ENCODE measurements at places on chromosomes 7 and 10.
A peak's percentile ranks its signal among the peaks of the same experiment; 100 is the strongest.

- DNase-seq = no peak
These were observed 28.6 kb downstream of the LSMEM1 start for GRCh38 chr7:112509402-112509801.

DNA sequence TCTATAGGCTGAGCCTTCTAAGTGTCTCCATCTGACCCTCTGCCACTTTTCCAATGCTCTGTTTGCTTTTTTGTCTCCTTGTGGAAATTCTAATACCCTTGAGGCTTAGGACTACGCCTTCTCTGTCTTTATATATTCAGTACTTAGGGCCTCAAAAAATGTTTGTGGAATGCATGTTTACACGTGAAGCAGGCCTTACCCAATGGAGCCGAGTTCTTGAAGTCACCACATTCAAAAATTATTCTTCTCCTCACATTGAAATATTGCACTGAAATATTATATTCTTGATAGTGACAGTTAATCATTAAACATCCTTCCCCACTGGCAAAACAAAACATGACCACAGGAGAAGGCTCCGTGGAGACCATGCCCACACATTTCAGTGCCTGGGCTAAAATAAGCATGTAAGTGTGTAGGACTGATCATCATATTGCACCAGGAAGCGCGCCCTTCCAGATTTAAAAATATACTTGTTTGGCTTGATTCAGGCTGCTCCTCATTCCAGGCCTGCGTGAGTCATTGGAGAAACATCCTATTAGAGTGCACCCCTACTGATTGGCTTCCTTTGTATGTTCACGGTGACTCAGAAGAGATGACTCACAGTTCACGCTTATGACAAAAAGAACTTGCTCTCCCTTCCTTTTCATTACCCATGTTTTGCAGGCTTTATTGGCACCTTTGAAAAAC is 307.4 kb upstream of the AOAH start:
- DNase-seq = peak; percentile 80

GRCh38 chr7:143259765-143260164 is 3.5 kb upstream of the GSTK1 start:
- DNase-seq = no peak

DNA sequence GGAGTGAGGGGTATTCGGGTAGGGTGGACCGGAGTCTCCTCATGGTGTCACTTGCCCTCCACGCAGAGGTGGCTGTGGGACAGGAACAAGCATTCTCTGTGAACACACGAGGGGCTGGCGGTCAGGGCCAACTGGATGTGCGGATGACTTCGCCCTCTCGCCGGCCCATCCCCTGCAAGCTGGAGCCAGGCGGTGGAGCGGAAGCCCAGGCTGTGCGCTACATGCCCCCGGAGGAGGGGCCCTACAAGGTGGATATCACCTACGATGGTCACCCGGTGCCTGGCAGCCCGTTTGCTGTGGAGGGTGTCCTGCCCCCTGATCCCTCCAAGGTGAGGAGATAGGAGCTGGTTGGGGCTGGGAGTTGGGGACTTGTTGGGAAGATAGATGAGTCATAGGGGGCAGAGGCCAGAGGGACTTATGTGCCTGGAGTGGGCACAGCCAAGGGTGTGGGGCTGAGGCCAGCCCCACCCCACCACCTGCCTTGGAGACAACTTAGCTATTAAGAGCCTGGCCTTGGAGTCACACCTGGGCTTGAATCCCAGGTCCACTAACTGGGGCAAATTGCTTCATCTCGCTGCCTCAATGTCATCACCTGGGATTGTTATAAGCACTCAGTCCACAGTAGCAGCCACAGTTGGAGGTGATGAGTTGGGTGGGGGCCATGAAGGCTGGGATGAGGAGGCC is 13.9 kb downstream of the FLNC start:
- no peak for DNase-seq

- DNase-seq = no peak
These were observed 108.3 kb downstream of the CYP26A1 start for GRCh38 chr10:93182049-93182327.

DNA sequence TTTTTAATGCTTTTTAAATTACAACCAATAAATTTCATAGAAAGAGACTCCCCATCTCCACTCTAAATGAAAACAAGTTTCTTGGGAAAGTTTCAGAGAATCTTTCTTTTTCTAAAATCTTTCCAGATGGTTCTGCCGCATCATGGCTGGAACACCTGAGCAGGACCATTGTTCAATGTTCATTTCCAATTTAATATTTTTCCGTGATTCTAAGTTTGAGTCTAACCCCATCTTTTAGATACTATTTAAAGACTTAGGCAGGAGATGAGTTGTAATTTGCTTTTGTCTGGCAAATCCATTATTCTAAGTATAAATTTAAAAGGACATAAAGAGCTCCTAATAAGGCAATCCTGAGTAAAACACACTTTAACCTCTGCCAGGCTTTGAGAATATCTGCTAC is 325.2 kb downstream of the BICC1 start:
- no peak for DNase-seq

- DNase-seq = no peak
These were observed 1.9 kb upstream of the CEP55 start for GRCh38 chr10:93494494-93494893.

- DNase-seq = no peak
These were observed 256.0 kb upstream of the ZMIZ1 start for GRCh38 chr10:78812571-78813318.

DNA sequence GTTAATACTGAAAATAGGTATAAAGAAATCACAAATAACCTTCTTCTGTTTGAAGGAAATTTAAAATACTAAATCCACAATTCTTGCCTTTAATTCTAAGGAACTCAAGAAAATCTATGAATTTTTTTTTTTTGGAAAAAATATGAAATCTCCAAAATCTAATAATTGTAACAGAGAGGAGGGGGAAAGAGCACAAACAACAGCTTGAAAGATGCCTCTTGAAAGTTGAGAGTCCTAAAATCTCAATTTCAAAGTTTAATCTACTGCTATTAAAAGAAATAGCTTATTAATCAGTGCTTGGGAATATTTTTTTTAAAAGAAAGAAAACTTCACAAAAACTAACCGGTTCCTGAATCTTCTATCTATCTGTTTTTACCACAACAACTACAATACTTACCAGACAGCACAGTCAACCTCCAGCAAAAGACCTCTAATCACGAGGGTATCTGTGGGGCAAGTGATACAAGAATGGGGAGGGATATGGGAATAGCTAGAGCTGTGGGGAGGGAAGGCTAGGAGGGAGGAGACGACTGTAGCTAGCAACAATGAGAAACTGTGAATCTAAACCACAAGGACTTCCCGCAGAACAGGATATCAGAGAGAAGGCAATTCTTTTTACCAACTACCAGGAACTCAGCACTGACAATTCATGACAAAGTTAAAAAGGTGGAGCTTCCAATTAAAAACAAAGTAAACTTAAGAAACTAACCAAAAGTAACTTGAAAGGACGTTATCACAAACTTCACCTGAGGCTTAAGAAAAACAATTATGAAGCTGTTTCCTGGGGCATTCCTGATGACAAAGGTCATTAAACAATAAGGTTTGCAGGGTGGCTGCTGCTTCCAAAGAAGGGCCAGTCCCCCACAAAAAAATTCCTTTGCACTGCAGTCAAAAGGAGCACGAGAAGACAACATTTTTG is at the start of gene USP54:
TSS of gene USP54 (minus strand) at position 462 of the 919 bp plus-strand sequence. CDS start 15,684 bp downstream, outside the sequence.
- no peak for DNase-seq

DNA sequence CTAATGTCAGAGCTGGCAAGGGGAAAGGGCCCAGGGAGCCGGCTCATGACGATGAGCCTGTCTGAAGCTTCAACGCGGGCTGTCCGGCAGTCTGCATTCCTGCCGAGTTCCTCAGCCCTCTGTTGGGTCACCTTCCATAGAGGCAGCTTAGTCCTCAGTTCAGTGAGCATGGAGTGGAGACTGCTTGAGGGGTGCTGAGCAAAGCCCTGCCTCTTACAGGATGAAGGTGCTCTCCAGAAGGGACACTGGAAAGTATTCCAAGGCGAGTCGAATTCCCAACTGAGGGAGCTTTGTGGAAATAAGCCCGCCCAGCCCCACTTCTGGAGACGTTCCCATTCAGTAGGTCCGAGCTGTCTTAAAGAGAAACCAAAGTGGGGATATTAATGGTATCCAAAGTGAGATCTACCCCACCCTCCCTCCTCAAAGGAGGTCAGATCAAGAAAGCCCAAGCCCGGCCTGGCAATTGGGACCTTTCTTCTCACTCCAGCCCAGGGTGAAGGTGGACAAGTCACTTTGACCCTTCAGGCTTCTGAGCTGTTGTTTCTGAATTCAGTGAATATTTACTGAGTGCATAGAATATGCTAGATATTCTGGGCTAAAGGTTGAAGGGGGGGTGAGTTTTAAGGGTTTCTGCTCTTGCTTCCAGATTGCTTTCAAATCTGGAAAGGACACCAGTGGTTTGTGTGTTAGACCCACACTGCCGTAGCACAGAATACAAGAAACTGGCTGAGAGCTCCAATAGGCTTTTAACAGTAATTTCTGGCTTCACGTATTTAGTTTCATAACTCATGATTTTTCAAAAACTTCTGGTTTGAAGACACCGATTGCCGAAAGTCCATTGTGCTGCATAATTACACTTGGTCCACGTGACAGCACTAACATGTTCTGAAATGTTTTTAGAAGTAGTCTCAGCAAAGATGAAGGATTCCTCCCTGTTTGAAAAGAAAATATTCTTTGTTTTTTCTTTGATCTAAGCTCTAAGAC is 3.5 kb downstream of the EGFR start:
- no peak for DNase-seq

DNA sequence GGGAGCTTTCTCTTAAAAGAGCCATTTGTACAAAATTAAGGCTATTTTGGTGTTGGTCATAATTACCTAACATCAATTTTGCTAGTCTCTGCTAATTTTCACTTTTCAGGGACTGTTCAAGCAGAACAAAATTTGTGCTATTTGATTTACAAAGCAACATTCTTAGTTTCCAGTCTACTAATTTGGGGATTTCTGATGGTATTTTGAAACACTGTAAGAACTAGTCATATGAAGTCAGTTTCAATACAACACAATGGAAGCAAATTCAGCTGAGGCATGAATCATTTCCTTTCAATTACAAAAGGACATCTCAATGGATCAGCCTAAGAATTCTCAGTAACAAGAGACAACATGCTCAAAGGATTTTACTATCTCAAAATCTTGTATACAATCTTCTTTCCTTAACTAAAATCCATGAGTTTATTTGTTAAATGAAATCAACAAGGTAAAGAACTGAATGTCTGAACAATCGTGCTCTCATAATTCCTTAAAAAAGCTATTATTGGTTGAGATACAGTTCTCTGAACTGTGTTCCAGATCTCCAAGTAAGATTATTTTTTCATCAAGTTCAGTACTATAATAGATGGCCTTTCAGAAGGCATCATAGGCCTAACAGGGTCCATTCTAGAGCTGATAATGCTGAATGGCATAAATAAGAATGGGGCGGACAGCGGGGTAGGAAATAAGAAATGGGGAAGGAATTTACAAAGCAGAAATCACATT is 144.6 kb downstream of the NRCAM start:
- no peak for DNase-seq

- no peak for DNase-seq
These were observed 1.3 kb downstream of the COL1A2 start for GRCh38 chr7:94396037-94396431.

- DNase-seq = no peak
These were observed 331.3 kb downstream of the PLXNA4 start for GRCh38 chr7:132244903-132245480.

- no peak for DNase-seq
These were observed 28.6 kb downstream of the RABGEF1 start for GRCh38 chr7:66768865-66769832.

- no peak for DNase-seq
These were observed 200.3 kb downstream of the PRPF18 start for GRCh38 chr10:13787015-13787421.

- no peak for DNase-seq
These were observed 1.4 kb upstream of the SH3PXD2A start for GRCh38 chr10:103856797-103857170.

GRCh38 chr7:34073676-34074075 is 168.3 kb downstream of the BMPER start:
- DNase-seq = peak; percentile 44

- DNase-seq = no peak
These were observed 181.6 kb upstream of the HDAC9 start for GRCh38 chr7:18313965-18314364.

DNA sequence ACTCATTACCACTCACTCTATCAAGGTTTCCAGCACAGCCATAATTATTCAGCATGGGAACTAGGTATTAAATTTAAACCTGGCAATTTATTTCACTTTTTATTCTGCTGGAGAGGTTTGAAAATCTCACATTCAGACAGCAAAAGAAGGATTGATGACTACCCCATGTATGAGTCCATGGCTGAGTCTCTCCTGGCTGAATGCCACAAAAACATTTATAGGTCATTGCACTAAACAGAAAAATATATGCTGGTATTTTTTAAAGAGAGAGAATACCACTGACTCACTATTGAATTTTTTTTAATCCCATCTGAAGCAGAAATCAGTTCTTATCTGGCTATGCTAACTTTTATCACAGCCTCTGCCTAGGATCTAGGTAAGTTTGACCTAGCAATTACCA is 336.3 kb downstream of the PPP1R3A start:
- DNase-seq = no peak

DNA sequence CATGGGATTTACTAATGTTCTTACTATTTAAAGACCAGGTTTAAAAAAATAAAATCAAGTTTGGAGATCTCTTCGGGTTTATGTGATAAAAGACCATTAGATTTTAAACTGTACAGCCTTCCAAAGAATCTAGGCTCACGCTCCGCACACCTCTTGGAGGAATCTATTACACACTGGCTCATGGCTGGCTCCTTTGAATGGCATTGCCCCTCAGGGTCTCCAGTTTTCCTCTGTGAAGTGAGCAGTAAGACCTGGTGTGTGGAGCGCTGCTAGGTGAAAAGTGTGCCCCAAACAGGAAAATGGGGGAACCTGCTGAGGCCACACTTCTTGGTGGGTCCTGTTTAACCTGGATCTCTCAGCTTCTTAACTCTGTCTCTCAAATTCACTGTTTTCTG is 142.3 kb downstream of the KAT6B start:
- no peak for DNase-seq

DNA sequence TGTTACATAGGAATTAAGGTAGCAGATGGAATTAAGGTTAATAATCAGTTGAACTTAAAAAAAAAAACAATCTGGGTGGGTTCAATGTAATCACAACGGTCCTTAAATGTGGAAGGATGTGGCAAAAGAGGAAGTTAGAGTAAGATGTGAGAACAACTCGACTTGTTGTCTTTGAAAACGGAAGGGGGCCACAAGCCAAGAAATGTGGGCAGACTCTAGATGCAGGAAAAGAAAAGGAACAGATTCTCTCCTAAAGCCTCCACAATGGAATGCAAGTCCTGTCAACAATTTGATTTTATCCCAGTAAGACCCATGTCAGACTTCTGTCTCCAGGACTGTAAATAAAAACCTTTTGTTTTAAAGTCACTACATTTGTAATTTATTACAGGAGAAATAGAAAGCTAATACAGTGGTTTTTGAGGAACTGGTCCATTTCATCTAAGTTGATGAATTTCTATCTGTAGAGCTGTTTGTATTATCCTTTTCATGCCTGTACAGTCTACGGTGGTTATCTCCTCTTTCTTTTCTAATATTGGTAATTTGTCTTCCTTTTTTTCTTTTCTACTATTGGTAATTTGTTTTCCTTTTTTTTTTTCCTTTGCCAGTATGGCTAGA is 8.6 kb downstream of the MCMBP start:
- DNase-seq = no peak
